ENCODE measurements at places on chromosomes 5 and 9.

DNA sequence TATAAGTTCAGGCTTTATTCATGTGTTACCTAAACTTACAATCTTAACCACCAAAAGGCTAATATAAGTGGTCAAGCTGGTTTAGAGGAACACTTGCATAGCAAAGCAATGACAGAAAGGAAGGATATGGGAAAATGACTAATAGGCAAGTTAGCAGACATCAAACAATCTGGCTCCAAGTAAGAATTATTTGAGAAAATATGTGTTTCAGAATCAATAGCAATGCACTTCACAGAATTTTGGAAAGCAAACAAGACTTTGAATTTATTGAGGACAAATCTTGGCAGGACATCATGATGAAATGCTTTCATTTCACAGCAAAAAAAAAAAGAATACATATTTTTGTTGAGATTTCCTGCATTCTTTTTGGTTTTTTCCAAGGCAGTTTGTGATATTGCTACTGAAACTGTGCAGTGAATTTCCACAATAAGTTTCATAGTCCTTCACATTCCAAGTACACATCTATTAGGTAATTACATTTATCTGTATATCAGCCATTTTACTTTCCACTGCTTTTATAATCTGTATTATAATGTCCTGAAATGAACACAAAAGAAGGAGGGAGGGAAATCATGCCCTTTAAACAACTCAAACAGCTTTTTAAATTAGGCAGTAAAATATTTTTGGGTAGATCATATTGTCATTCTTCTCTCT, 417.9 kb downstream of the NR2F1-AS1 start:
- DNase-seq = peak; percentile 88

GRCh38 chr9:14961372-14962068, 51.3 kb upstream of the FREM1 start:
- DNase-seq = no peak

DNA sequence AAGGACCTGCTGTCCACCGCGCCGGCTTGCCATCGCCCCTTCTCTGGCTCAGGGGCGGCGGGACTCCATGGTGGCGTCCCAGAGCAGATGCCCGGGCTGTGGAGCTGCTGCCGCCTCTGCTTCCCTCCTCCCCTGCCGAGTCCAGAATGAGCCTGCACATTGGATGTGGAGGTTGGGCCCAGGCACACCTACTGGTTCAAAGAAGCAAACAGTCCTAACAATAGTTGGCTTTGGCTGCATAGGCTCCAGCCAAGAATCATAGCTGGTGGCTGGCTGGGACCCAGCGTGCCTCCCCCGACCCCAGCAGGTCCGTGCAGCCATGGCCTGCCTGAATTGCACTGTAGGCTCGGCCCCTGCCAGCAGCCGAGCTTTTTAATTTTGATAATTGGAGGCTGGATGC, 25.8 kb downstream of the ADAMTSL2 start:
- DNase-seq = no peak

DNA sequence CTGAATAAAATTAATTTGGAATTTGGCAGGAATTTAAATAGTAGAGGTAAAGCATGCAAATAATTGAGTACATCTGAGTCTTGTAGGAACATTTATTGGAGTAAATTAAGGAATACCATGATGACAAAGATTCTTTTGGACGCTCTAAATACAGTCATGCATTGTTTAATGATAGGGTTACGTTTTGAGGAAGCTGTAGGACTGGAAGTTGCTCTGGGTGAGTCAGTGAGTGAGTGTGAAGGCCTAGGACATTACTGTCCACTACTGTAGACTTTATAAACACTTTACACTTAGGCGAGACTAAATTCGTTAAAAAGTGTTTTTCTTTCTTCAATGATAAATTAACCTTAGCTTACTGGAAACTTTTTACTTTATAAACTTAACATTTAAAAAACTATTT, 113.0 kb downstream of the FAM170A start:
- no peak for DNase-seq

DNA sequence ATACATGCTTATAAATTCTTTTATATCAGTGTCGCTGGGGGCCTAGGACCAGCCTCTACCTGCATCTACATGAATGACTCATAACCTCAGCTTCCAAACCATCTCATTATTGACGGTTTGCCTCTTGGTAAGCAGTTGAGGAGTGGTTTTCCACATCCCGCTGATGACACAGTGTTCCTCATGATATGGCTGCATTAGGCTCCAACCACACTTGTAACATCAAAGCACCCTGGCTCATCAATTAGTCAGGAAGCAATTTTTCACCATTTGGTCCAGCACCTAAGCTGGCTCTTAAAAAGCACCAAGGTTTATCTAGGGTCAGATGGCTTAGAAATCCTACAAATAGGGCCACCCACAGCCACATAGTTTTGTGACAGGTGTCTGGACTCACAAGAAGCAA, 402.4 kb downstream of the ARHGEF28 start:
- DNase-seq = no peak

- no peak for DNase-seq
Observed at GRCh38 chr9:33297432-33297831, 7.1 kb downstream of the NFX1 start.

GRCh38 chr9:129245276-129245675, 67.2 kb upstream of the IER5L start:
- DNase-seq = peak; percentile 34

- DNase-seq = no peak
Observed at GRCh38 chr5:81936750-81937149, 35.1 kb upstream of the ATG10 start.

DNA sequence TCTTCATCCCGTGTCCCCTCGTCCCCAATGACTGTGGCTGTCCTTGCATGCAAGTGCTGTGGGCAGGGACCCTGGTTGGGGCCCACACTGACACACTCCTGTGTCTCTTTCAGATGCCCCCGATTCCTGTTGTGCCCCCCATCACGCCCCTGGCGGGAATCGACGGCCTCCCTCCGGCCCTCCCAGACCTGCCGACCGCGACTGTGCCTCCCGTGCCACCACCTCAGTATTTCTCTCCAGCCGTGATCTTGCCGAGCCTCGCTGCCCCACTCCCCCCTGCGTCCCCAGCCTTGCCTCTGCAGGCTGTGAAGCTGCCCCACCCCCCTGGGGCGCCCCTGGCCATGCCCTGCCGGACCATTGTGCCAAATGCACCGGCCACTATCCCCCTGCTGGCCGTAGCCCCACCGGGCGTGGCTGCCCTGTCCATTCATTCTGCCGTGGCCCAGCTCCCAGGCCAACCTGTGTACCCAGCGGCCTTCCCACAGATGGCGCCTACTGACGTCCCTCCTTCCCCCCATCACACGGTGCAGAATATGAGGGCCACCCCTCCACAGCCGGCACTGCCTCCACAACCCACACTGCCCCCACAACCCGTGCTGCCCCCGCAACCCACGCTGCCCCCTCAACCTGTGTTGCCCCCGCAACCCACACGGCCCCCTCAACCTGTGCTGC, 75.0 kb downstream of the WNK2 start:
- DNase-seq = no peak

DNA sequence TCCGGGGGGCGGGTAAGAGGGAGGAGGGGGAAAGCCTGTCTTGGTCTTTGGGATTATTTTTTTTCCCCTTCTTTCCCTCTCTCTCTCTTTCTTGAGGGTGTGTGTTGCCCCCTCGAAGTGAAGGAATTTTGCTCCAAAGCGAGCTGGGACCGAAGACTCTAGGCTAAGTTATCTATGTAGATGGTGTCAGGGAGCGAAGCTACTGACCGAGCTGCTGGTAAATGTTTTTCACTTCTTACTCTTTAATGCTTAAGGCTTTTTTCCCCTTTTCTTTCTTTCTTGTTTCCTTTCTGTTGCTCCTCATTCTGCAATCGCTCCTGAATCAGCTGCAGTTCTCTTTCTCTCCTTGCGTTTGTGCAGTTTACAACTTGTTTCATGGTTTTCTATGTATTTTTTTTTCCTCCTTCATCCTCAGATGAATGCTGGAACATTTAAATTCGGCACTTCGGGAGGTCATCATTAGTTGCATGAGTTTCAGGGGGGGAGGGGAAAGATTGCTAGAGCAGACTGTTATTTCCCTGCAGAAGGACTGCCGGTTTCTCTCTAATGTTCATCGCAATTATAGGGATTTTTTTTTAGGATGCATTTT, 1312.0 kb upstream of the WWC1 start:
- DNase-seq = peak; percentile 1

GRCh38 chr5:174623433-174624019, 100.9 kb upstream of the MSX2 start:
- DNase-seq = no peak

DNA sequence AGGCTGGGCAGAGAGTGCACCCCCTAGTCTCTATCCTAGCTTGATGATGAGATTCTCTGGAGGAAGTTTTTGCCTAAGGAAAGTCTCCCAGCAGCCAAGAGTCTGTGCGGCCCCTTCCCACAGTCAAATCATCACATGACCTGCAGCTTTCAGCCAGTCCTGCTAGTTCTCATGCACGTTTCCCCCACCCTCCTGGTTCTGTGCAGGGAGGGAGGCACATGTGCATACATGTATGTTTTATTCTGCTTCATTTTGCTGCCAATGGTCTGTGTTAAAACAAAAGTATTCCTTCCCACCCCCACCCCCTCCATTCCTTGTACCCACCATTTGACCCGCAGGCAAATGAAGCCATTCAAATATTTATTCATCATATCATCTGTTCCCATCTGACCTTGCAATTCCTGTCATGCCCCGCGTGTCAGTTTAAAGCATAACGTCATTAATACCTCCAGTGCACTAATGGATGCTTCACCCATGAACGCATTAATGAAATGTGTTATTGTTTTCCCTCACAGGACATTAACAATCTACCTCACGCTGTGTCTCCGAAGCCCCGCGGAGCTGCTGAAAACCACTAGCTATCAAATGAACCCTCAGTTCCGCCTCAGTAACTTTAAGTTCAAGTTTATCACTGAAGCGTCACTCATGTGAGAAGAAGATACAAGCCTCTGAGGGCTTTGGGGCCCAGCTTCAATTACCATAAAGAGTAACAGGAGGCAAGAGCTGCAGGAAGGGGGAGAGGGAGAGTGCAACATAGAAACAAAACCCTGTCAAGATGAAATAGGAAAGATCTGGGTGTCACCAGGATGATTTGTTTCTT, 139.6 kb downstream of the RASEF start:
- peak; percentile 1 for DNase-seq

DNA sequence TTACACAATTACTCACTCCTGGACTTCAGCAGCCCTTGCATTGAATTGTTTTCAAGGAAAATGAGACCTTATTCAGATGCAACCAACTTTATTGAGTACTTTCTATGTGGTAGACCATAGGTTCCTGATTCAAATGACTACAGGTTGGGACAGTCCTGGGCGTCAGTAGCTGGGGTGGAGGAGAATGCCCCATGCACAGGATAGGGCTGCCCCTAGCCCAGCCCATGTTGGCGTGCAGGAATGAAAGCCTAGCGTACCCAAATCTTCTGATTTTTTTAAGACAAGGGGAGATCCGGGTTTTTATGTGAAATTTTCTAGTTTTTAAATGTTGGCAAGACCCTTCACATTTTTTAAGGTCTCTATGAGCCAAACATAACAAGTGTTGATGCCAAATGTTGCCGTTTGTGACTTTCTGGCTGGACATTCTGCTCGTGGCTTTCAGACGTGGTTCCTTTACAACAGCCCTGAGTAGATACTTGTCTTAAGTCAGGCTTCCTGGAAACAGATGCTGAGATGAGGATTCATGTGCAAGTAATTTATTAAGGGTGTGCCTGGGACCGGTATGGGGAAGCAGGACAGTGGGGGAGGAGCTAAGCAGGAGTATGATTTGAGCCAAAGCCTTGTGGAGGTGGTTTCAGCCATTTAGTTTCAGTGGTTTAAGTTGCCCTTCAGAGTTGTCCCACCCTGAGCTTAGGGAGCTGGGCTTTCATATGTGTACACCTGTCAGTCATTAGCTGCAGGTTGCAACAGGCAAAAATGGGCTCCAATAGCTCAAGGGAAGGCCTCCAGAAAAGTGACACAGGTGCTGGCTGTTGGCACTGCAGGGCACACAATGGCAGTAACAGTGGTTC, 154.1 kb downstream of the NTRK2 start:
- DNase-seq = peak; percentile 7

DNA sequence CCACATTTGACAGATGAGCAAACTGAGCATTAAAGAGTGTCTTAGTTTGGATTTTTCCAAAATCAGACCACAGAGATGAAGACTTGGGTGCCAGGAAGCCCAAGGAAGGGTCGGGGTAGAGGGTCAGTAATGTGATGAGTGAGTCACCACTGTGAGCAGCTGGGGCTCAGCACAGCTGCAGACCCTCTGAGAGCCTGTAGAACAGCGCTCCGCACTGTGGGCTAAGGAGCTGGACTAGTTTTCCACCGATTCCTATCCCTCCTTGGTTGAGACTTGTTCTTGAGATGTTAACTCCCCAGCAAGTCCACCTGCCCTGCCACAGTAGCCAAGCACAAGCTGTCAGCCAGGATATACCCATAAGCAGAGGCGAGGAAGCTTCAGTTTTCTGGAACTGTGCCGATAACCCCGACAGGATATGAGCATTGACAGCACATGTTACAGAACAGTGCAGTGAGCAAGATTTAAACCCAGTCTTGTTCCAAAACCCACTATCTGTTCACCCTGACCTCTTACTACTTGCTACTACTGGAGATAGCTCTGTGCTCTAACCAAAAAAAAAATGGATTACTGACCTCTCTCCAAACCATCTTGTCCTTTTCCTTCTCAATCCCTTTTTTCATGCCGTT, 31.8 kb downstream of the EGFLAM start:
- no peak for DNase-seq

DNA sequence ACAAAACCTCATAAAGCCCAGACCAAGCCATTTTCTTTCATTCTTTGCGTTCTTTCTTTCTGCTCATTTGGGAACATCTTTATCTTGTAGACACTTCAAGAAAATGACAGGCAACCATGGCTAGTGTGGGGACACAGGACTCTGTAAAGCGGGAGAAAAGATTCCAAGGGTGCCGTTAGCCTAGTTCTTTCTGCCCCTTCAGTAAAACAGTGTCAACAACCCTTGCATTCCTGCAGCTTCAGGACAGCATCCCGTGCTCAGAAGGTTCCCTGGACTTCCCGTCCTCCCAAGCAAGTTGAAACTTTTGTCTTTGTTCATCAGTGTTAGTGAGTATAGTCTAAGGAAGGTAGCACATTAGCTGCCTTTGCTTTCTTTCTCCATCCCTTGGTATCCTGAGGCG, 41.9 kb downstream of the TAS2R1 start:
- DNase-seq = no peak

DNA sequence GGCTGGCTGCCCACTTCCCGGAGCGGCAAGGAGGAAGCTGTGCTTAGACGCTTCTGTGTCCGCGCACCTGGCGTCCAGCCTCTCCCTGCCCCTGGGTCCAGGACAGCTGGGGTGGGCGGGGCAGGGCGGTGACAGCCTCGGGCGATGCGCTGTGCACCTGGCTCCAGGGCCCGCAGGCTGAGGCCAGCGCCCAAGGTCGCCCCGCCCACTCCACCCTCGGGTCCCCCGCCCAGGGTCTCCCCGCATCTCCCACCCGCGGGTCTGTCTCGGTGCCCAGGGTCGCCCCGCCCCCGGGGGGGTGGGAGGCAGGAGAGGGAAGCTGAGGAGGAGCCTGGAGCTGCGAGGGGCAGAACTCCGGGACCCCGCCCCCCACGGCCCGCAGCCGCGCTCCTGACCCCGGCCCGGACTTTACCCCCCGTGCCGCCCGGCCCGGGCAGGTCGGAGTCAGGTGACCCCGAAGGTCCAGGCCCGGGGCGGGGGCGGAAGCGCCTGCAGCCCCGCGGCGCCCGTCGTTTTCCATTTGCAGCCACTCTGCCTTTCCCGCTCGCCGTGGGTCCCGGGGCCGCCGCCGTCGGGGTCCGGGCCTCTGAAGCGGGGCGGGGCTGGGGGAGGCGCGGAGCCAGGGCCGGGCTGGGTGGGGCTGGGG, at the start of gene ENTPD8:
Gene ENTPD8, minus strand, starts transcription at position 69 of the 646 bp plus-strand sequence. CDS start 3,072 bp downstream, outside the sequence.
- no peak for DNase-seq

GRCh38 chr5:74977471-74977870, 74.9 kb downstream of the GCNT4 start:
- no peak for DNase-seq

All from fibroblast of skin of right quadriceps (primary cell).